ENCODE measurements at places on chromosomes 5 and 9.
A peak's percentile ranks its signal among the peaks of the same experiment; 100 is the strongest.

DNA sequence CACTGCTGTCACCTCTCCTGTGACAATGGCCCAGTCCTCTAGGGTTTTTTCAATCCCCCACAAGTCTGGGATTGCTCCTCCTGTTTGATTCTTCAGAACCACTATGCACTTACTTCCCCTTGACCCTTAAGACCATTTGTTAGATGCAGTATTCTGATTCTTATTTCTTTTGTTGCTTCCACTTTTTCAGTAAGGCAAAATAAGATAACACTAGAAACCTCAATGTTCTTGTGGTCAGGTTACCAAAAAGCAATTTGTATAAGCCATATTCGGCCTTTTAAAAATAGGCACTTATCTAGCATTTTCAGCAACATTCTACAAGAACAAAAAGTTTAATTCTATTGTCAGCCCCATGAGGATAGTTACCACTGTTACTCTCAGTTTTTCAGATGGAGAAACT lies 220.0 kb downstream of the KDM4C start:
- DNase-seq, result no peak

DNA sequence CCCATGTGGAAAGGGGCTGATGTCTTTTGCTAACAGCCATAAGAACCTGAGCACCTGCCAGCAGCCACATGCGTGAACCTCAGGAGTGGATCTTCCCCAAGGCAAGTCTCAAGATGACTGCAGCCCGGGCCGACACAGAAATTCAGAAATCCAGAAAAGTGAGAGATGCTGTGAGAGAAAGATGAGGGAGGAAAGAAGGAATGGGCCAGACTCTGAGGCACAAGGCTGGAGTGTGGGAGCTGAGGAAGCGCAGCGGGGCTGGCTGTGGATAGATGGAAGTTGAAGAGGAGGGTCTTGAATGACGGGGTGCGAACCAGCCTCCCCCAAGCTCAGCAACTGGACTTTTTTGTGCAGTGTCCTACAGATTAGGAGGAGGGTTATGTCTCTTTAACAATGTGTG lies 337.8 kb downstream of the GADD45G start:
- no peak for DNase-seq

DNA sequence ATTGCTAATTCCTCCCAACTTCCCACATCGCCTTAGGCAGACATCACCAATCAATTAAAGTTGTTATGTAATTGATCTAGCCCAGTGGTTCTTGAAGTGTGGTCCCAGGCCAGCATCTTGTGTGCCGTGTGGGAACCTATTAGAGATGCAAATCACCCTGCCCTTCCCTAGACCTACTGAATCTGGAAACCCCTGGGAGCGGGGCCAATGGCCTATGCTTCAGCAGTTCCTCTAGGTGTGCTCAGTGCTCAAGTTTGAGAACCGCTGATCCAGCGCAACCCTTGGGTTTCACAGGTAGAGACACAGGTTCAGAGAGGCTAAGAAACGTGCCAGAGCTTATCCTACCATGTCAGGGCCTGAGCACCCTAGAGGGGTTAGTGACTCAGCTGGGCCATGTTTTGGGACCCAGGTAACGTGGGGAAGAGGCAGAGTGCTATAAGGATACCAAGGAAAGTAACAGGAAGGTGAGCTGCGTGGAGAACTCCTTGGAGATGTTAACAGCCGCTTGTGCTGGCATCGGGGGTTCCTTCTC lies 4.4 kb downstream of the SLC34A1 start:
- DNase-seq, result no peak

DNA sequence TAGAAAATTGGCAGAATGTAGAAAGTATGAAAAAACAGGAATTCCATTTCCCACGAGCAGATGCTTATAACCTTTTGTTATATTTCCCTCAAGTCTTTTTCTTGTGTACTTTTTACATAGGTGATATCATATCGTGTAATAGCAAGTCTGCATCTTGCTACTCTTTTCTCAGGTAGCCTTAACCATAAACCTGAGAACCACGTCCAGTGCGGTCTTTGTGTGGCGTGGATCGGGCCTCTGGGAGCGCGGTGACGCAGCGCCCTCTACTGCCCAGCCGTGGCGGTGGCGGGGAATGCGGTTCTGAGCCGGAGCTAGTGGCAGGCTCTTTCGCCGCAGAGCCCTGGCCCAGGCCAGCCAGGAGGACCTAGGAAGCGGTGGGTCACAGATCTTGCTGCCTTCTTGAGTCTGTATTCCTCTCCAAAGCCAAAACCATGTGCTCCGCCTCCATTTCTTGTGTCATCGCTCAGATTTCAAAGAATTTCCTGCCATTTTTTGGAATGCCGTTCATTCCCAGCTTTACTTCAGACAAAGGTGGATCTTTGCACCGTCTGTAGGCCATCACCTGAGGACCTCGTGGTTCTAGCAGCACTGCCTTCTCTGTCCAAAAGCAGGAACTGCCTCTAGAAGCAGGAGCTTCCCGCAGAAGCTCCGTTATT lies 71.9 kb downstream of the MVB12B start:
- DNase-seq, result peak; percentile 42

DNA sequence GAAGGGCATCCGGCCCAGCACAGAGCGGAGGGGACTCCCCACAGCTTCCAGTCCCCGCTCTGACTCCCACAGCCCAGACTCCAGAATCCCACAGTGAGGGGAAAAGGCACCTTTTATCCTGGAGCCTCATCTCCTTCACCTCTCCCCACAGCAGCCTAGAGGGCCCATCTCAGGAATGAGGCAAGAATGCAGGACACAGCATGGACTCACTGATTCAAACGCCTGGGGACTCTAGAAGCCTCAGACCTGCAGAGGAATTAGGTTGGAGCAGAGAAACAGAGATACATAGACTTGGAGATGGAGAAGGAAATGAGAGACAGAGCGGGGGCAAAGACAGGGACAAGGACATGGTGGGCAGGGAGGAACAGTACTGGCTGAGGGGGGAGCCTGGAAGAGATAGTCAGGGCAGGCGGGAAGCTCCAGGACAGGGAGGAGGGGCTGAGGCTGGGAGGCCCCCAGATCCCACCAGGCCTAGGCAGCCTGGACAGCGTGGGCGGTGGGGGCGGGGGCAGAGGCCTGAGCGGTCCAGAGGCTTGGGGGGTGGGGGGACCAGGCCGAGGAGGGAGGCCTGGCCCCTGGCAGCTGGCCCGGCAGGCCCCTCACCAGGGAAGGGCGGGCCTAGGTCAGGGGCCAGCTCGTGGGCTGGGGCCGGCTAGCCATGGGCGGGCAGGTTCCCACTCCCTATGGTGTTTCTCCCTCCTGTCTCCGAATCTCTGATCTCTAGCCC lies 15.8 kb downstream of the CNTFR start:
- DNase-seq, result no peak

- DNase-seq, result no peak
These were observed 140.5 kb upstream of the COL5A1 start for GRCh38 chr9:134500931-134501760.

DNA sequence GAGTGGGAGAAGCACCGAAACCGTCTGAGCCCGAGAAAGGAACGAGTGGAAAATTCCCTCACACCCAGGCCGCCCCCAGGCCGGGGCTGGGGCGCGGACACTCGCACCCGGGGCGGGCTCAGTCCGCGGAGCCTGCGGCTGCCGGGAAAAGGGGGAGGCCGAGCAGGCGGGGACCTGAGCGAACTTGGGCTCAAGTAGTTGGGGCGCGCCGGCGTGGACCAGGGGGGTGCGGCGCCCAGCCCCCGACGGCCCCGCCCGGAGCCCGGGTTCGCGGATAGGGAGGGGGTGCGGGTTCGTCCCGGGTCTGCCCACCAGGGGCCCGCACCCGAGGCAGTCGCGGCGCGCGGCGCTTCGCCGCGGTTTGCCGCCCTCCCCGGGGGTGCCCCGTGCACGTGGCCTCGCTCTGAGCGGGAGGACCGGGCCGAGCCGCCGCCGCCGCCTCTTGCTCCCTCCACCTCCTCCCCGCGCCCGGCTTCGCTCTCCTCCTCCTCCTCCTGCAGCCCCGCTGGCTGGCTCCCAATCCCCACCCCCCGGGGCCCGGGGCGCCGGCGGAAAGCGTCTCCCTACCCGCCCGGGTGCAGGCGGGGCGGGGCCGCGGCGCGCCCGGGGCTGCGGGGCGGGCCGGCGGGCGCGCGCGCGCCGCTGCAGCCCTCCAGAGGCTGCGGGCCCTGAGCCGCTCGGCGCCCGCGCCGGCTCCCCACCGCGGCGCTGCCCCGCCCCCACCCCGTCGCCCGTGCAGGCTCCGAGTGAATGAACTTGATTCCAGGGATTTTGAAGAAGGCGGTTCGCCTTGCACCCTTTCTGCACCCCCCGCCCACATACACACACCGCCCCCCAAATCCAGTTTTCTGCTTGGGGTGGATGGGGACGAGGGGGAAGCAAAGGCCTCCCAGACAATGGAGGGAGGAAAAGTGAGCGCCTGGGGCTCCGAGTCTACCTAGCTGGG lies 1.3 kb upstream of the NFIB start:
- DNase-seq, result no peak
